Activated T-cell treated with anti-CD3 and anti-CD28 coated beads, Interleukin-2, amount 50 U/mL, for 72 hours (primary cell): ENCODE measurements at places on chromosomes 13 and 19. TPM values are rescaled to one million over a fixed set of nuclear protein-coding genes. Genes with fewer than 3 reads are reported as not detected.

C19orf33 gene
- not detected for total RNA-seq

FXYD7 gene
- total RNA-seq = 1.0 TPM

ADGRE2 gene
- total RNA-seq = 3.1 TPM

CYP2A7 gene
- total RNA-seq = not detected

SIGLEC8 gene
- not detected for total RNA-seq

GZMM gene
- total RNA-seq = 31.0 TPM

KIR3DL2 gene
- 0.89 TPM for total RNA-seq

CLIP3 gene
- total RNA-seq = 1.0 TPM

ZNF835 gene
- total RNA-seq = 1.3 TPM

ZNF134 gene
- 14.0 TPM for total RNA-seq

GPC5 gene
- total RNA-seq = not detected

SLC27A5 gene
- total RNA-seq = 12.8 TPM

SIGLECL1 gene
- not detected for total RNA-seq

OR7A5 gene
- not detected for total RNA-seq

DZIP1 gene
- 0.31 TPM for total RNA-seq

ZNF763 gene
- 1.3 TPM for total RNA-seq

CGB8 gene
- not detected for total RNA-seq

PPP1R13L gene
- total RNA-seq = 32.0 TPM

MEX3D gene
- total RNA-seq = 6.4 TPM

GRIN2D gene
- 0.39 TPM for total RNA-seq

FAAP24 gene
- 9.9 TPM for total RNA-seq

RFPL4AL1 gene
- total RNA-seq = not detected

PEAK3 gene
- not detected for total RNA-seq

ENOX1 gene
- 1.2 TPM for total RNA-seq

GET3 gene
- 43.7 TPM for total RNA-seq

CGB1 gene
- not detected for total RNA-seq

TEX29 gene
- total RNA-seq = 1.5 TPM

B3GLCT gene
- 2.6 TPM for total RNA-seq

F2RL3 gene
- not detected for total RNA-seq

COLGALT1 gene
- 46.3 TPM for total RNA-seq
